ENCODE measurements at places on chromosomes 2 and 18.

GRCh38 chr18:78731398-78732032 is 248.1 kb upstream of the SALL3 start:
- no peak for DNase-seq

DNA sequence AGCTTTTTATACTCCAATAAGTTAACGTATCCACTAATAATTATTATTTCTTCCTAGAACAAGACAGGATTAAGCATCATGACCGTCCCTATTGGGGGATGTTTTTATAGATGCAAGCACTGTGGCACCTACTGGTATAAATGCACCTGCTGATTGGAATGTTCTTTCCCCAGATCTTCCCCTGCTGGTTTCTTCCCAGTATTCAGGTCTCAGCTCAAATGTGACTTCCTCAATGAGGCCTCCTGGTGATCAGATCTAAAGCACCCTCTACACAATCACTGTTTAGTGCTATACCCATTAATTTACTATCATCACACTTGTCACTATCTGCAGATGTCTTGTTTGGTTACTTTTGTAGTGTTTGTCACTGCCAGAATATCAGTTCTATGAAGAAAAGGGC is 3.9 kb upstream of the TYMS start:
- no peak for DNase-seq

- DNase-seq, result no peak
Observed at GRCh38 chr18:58590839-58591238, 38.1 kb downstream of the ALPK2 start.

DNA sequence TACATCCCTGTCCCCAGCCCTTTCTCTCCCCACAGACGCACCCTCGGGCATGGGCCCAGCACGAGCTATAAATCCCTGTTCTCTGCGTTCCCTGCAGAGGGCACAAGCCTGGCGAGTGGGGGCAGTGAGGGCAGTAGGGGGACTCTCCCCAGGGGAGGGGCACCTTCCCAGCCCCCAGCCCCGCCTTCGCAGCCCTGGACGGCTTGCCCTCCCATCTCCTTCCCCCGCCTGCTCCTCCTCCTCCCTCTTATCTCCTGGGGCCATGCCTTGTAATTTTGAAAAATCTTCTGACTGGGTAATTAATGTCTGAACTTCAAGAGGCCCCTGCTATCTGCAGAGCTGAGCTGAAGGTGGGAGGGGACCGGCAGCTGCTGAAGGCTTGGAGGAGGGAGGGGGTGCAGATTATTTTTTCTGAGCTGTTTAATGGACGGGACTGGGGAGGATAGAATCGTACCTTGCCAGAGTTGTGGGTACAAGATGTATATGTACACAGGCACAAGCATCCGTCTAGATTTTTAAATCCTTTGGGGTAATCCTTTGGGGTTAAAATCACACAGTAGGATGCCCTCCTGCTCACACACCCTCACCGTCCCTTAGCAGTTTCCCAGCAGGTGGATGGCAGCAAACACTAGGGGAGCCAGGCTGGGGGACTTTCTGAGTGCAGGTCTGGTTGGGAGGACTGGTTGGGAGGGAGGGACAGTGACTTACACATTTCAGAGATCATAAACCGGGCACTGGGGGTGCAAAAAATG is 121.9 kb downstream of the SMAD7 start:
- no peak for DNase-seq

GRCh38 chr18:26357960-26358359 is 131.7 kb downstream of the TAF4B start:
- no peak for DNase-seq

DNA sequence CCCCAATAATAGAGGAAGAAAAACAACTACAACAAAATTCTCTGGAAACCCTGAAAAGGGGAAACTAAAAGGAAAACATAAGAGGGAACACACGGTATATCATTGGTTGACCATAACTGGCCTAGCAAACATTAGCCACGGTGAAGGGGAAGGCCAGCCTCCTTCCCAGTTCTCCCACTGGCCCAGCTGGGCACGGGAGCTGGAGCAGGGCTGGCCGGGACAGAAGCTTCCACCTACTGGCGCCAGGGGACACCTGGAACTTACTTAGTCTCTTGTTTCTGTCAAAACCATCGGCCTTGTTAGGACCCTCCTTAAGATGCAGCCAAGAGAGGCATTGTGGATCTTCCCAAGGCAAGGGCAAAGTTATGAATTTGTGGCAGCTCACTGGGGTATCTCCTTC is 56.1 kb upstream of the DLGAP1 start:
- DNase-seq, result no peak

GRCh38 chr18:79922971-79923411 is 28.5 kb downstream of the SLC66A2 start:
- no peak for DNase-seq

GRCh38 chr2:193806088-193806774 is 1611.5 kb upstream of the TMEFF2 start:
- DNase-seq, result no peak

DNA sequence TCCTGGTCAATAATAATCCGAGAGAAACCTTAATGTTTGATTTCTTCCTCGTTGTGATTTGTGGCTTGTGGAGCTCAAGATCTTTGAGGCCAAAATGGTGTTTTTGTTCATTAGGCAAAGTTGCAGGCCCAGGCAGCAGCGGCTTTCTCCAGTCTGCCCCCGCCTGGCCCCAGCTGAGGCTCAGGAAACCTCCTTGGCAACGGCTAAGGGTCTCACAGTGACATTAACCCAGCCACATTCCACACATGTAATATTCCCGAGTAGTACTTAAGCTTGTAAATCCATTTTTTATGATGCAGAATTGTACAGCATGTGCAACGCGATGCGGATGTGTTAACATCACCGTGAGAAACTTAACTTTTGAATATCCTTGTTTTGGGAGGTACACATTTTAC is 200.1 kb downstream of the BCL11A start:
- no peak for DNase-seq

DNA sequence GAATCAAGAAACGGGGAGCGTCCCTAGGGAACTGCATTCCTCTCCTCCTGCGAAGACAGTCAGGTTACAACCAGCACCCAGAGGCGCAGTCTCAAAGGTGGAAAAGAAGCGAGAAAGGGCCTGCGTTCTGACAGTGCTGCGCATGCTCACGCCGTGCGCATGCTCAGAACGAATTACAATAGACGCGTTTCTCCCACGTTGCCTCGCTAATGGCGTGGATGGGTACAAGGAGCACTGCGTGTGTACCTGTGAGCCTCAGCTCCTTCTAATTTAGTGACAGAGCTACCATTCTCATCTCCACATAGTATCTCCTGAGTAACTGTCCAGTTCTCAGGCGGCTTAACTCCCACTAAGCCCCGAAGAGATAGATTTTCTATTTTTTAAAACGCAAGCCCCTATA is 448.8 kb downstream of the TXNL1 start:
- no peak for DNase-seq

- DNase-seq, result no peak
Observed at GRCh38 chr18:64219517-64219916, 70.6 kb upstream of the LINC00305 start.

DNA sequence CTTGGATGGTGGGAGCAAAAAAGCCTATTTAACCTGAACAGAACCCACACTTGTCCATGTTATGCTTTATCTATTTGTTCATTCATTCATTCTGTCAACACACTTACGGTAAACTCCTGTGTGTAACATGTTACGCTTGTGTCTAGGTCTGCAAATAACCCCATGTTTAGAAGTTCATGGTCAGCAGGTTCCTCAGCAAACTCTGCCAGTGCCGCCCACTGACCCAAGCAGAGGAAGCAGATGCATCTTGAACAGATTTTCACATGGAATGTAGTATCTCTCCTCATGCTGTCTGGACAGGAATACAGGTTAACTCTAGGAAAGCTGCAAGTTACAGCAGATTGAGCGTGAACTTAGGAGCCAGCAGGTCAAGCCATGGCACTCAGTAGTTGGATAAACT is 213.7 kb upstream of the COPS8 start:
- no peak for DNase-seq

DNA sequence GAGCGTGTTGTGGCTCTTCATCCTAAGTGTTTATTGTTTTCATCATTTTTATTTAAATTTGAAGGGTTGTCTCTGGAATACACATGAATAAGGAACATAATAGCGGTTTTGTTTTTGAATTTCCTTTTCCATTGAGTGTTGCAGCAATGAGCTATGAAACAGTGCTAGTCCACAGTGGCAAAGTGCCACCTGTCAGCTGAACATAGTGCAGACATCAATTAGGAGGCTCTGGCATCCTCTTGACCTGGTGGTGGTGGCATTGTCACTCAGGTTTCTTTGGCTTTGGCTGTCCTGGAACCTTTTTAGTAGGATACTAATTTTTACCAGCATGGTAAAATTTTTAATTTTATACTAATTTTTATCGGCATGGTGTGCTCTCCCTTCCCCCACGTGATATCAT is 63.2 kb downstream of the UGGT1 start:
- DNase-seq, result no peak

DNA sequence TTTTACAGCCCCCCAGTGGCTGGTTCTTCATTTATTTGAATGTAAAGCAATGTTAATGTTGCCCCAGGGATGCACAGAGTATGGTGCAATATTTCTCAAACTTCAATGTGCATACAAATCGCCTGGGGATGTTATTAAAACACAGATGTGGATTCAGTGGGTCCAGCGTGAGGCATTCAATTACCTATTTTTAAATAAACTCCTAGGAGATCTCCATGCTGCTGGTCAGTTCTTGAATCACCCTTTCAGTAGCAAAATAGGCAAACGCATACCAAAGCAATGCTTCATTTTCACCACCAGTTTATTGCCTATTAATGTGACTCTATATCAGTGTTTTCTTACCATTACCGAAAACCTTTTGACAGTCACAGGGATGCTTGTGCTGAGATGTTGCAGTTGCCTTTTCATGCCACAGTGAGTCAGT is 530.7 kb downstream of the CBLN2 start:
- DNase-seq, result no peak

DNA sequence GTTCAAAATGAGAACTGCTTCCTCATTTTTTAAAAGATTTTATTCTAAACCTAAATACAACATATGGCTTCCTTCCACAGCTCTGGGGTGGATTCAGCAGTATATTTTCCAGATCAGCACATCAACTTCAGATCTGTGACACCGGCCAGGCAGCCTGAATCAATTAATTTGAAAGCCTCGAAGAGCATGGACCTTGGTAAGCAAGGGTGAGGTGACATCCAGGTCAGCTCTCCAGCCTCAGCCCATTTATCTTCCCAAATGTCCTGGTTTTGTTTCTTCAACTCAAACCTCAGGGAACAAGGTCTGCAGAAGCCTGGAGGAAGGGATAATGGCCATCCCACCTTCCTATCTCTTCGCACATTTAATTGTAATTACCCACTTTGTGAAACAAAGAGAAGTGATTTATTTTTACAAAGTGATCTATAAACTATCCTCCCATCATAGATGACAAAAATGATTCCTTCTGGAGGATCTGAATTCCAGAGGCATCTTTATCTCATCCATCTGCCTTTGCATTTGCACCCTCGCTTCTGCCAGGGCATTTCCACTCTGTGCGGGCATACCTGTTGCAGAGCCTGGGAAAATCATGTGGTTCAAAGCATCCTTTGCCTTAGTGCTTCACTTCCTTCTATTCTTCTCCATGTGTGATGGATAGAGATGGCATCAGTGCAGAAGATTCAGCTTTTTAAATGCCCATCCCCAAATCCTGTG is 489.0 kb upstream of the NRP2 start:
- DNase-seq, result no peak

GRCh38 chr2:1234731-1235308 is 178.4 kb upstream of the TPO start:
- DNase-seq, result no peak

- no peak for DNase-seq
Observed at GRCh38 chr2:170953941-170954340, 24.9 kb downstream of the GORASP2 start.

GRCh38 chr2:69309351-69310110 is 77.5 kb downstream of the GFPT1 start:
- DNase-seq, result no peak

GRCh38 chr2:134288814-134289213 is 34.9 kb downstream of the MGAT5 start:
- DNase-seq, result no peak

- no peak for DNase-seq
Observed at GRCh38 chr2:216379977-216380376, 7.7 kb upstream of the MARCHF4 start.

GRCh38 chr2:110886826-110887573 is 154.6 kb downstream of the ACOXL start:
- no peak for DNase-seq

DNA sequence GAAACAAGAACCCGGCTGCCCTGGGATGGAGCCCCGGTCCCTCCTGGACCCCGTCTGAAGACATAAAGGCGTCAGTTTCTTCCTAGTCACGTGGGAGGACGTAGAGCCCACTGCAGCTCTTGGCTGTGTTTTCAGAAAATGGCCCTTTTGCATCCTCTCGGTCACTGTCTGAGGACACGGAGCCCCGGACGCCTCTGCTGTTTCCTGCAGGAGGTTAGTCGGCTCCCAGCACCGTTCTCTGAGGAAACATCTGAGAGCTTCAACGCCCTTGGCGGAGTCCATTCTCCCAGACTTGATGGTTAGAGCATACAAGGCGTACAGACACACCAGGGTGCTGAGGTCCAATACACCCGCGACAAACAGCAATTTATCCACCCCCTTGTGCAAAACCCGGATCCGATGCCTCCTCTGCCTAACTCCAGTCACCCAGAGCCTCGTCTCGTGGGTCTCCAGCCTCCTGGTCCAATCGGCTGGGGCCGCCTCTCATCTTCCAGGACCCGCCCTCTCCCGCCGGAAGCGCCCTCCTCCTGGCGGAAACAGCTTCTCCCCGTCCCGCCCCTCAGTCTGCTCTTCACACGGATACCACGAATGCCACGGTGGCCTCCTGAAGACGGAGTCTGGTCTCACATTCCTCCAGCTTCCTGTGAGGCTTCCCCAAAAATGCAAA is 119.4 kb downstream of the TMEM18 start:
- no peak for DNase-seq

DNA sequence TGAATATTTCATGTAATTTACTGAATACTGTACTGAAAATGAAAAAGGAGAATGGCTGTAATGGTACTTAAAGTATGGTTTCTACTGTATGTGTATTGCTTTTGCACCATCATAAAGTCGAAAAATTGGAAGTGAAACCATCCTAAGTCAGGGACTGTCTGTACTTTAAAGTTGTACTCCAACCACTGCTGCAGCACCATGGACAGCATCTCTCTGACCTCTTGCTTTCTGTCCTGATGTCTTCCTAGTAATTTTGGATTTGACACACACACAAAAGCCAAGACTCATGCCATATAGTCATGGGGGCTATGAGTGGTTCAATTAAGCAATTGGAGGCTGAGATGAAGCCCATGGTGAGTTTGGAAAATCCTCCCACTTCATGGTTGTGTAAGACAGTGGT is 256.3 kb upstream of the PKDCC start:
- no peak for DNase-seq

DNA sequence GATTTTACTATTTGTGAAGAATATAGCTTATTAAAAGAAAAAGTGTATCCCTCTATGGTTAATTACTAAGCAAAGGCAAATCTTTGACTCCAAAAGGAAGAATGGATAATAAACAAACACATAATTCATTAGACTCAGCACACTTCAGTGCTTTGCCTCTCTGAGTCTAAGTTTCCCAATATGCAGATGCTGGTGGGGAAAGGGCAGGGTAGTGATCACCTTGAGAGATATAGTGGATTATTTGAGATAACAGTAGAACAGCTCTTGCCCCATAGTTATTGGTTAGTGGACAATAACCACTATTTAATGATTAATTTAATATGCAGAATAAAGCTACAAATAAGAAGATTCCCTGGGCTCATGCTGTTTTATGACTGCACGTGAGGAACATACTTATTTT is 98.2 kb upstream of the SLC8A1 start:
- DNase-seq, result no peak

GRCh38 chr2:8465560-8465959 is 216.3 kb upstream of the ID2 start:
- DNase-seq, result no peak

GRCh38 chr2:10228611-10229365 is 73.9 kb upstream of the HPCAL1 start:
- no peak for DNase-seq

GRCh38 chr18:10860928-10861327 is 288.4 kb downstream of the PIEZO2 start:
- DNase-seq, result no peak

Measured in anterior cingulate cortex (tissue), 58 donors.